ENCODE measurements at places on chromosomes 13 and 19.

DNA sequence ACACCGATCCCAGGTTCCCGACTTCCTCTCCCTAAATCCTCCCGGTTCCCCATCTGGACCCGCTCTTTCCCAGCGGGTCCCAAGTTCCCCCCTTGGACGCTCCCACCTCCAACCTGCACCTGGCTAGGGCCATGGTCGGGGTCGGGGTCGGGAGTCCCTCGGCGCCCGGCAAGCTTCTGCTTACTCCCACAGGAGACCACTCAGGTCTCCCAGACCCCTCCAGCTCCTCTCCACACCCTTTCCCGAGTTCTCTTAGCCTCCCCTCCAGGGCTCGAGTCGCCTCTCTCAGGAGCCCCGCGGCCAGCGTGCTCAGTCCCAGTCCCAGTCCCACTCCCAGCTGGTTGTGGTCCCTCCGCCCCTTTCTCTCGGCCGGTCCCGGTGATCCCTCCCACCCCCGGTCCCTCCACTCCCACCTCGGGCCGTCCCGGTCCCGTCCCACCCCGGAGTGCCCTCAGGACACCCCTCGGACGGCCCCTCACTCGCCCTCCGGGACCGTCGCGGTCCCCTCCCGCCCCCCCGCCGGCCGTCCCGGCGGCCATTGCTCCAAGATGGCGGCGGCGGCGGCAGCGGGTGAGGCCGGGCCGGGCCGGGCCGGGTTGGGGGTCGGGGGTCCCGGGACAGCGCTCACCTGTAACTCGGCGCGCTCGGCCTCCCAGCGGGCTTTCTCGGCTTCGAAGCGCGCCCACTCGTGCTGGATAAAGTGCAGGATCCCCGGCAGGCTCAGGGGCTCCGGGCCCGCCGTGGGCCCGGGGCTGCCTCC is at the start of gene FKRP:
FKRP (plus strand) TSS at position 537 of the 760 bp plus-strand sequence. CDS start 9,394 bp downstream, outside the sequence.
- H3K4me1 ChIP-seq: peaks cover 27% of the 10 kb centered on the region
- H3K27ac ChIP-seq: peak within 1 kb of the TSS; percentile 65
- H3K27me3 ChIP-seq: no peaks in the 10 kb centered on the region

GRCh38 chr19:5154129-5154798 is 185.4 kb downstream of the KDM4B start:
- H3K27ac ChIP-seq: peak overlapping the region; percentile 20
- H3K27me3 ChIP-seq: no peaks in the 10 kb centered on the region
- no peak for DNase-seq
- no peak overlapping the region for H3K4me3 ChIP-seq

DNA sequence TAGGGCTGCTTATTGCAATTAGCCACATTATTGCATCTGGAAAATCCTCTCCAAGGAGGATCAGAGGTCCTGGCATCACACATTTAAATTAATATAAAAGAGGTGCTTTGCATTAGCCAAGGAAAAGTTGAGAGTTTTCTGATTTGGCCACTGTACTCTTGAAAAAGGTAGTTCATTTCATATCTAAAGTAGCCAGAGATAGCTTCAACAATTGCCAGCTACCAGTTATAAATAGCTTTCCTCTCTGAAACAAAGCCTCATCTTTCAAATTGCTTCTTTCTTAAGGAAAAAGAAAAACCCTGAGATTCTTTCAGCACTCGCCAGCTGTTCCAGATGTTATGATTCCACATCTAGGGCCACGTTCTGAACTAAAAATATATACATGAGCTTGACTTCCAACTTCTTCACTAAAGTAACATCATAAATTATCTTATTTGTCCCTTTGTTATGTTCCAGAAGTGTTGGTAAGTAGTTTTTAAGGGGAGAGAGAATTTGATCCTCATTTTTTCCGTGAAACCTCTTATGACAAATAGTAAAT is 69.6 kb downstream of the ERCC5 start:
- no peaks in the 10 kb centered on the region for H3K27me3 ChIP-seq
- H3K4me3 ChIP-seq: no peak overlapping the region
- peaks cover 6% of the 10 kb centered on the region for H3K4me1 ChIP-seq
- H3K36me3 ChIP-seq: no peaks in the 10 kb centered on the region

- peaks cover 39% of the 10 kb centered on the region for H3K4me1 ChIP-seq
- peak overlapping the region; percentile 20 for H3K27ac ChIP-seq
- peaks cover 20% of the 10 kb centered on the region for H3K36me3 ChIP-seq
- H3K27me3 ChIP-seq: peaks cover 14% of the 10 kb centered on the region
- DNase-seq: no peak
Observed at GRCh38 chr19:50717026-50717723, 2.4 kb downstream of the SHANK1 start.

- H3K4me3 ChIP-seq: no peak overlapping the region
- peaks cover 42% of the 10 kb centered on the region for H3K4me1 ChIP-seq
- H3K27ac ChIP-seq: no peak overlapping the region
- DNase-seq: no peak
- H3K36me3 ChIP-seq: peaks cover 8% of the 10 kb centered on the region
Observed at GRCh38 chr13:113841353-113841650, 22.6 kb downstream of the GAS6 start.

- no peak overlapping the region for H3K4me3 ChIP-seq
- no peak overlapping the region for H3K27ac ChIP-seq
- no peaks in the 10 kb centered on the region for H3K27me3 ChIP-seq
- no peak for DNase-seq
- H3K36me3 ChIP-seq: peaks cover 45% of the 10 kb centered on the region
Observed at GRCh38 chr19:42199440-42200115, 17.9 kb downstream of the DEDD2 start.

DNA sequence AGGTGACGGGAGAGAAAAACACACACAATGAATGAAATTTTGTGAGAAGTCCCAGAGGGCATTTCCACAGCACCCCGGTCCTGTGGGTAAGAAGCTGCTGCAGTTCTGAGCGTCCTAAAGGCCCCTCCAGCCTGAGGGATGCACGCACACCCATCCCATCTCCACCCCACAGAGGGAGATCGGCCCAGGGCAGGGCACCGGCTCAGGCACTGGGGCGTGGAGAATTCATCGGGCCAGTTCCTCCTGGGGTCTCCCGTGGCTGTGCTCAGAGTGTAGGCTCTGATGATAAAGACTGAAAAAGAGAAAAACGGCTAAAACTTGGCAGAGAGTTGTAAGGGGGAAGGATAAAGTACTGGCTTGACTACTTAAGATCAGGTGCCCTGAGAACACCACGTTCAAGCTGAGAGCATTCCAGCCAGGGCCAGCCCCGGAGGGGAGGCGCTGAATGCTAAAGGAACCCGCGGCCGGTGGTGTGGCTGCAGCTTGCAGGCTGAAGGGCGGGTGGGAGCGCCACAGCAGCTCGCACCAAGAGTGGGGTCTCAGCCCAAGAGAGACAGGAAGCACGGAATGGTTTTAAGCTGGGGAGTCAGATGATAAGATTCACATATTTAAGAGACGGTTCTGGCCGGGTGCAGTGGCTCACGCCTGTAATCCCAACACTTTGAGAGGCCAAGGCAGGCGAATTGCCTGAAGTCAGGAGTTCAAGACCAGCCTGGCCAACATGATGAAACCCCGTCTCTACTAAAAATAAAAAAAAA is 121.9 kb upstream of the SPACA7 start:
- H3K27ac ChIP-seq: no peak overlapping the region
- peaks cover 6% of the 10 kb centered on the region for H3K27me3 ChIP-seq
- DNase-seq: no peak
- no peaks in the 10 kb centered on the region for H3K36me3 ChIP-seq
- H3K4me3 ChIP-seq: no peak overlapping the region

GRCh38 chr13:105153611-105154010 is 1381.9 kb downstream of the EFNB2 start:
- H3K36me3 ChIP-seq: no peaks in the 10 kb centered on the region
- no peak overlapping the region for H3K4me3 ChIP-seq
- H3K27ac ChIP-seq: no peak overlapping the region
- no peaks in the 10 kb centered on the region for H3K4me1 ChIP-seq

- peaks cover 7% of the 10 kb centered on the region for H3K4me1 ChIP-seq
- no peak for DNase-seq
- H3K4me3 ChIP-seq: no peak overlapping the region
- no peaks in the 10 kb centered on the region for H3K27me3 ChIP-seq
- no peak overlapping the region for H3K27ac ChIP-seq
Observed at GRCh38 chr13:111347438-111347837, 27.0 kb downstream of the TEX29 start.

DNA sequence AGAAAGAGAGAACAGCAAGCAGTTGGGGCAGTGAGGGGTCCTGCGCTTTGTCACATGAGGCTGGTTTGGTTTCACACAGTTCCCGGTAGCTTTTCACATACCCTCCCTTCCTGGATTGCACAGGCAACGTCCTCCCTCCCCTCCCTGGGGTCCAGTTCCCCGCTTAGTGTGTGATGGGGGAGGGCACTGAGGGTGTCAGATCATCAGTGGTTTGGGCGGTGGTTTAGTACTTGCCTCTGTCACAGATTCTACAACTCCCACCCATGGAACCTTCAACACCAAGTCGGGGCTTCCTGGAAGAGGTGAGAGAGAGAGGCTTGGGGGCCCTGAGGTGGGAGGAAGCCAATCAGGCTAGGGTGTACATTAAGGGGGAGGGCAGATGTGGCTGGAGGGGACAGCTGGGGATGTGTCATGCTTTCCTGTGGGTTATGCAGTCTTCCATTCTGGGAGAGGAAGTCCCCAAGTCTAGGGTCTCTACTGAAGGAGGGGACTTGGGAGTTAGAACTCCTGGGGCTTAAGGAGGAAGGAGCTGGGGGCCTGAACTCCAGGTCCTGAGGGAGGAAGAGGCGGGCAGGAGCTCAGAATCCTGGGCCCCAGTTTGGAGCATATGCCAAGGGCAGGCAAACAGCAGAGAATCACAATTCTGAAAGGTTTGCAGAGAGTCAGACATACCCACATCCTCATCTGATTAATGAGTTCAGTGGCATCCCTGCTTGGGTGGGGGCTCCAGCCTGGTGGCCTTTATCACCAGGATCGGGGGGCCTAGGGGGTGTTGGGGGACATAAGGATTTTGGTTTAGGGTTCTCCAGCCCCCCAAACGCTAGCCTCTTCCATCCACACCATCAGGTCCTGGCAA is at the start of gene NKG7:
NKG7 (minus strand) TSS at position 6 of the 856 bp plus-strand sequence. CDS start 119 bp downstream, outside the sequence.
- H3K4me3 ChIP-seq: no peak within 1 kb of the TSS
- no peak within 1 kb of the TSS for H3K27ac ChIP-seq
- H3K27me3 ChIP-seq: no peaks in the 10 kb centered on the region
- peaks cover 10% of the 10 kb centered on the region for H3K4me1 ChIP-seq
- H3K36me3 ChIP-seq: no peaks in the 10 kb centered on the region
- no peak for DNase-seq

GRCh38 chr19:1214862-1215731 is 9.5 kb downstream of the STK11 start:
- peaks cover 83% of the 10 kb centered on the region for H3K4me1 ChIP-seq
- no peak overlapping the region for H3K4me3 ChIP-seq
- no peaks in the 10 kb centered on the region for H3K27me3 ChIP-seq
- peaks cover 25% of the 10 kb centered on the region for H3K36me3 ChIP-seq
- no peak for DNase-seq
- peak overlapping the region; percentile 87 for H3K27ac ChIP-seq

DNA sequence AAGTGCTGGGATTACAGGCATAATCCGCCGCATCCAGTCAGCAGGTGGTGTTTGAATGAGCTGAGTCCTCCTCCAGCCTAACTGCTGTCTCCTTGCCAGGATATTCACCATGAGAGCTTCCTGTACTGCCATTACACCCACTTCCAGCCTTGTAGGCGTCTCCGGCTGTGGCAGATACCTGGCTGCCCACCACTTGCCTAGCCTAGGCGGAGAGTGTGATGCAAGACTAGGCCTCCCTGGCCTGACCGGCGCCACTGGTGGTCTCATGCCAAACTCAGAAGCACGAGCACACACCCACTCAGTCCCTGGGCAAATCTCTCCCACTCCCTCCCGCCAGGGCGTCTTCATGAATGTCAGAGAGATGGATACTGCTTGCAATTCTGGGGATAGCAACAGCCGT is 16.6 kb downstream of the IL12RB1 start:
- no peak for DNase-seq
- no peaks in the 10 kb centered on the region for H3K36me3 ChIP-seq
- H3K4me3 ChIP-seq: no peak overlapping the region
- peaks cover 7% of the 10 kb centered on the region for H3K27me3 ChIP-seq
- H3K4me1 ChIP-seq: no peaks in the 10 kb centered on the region

DNA sequence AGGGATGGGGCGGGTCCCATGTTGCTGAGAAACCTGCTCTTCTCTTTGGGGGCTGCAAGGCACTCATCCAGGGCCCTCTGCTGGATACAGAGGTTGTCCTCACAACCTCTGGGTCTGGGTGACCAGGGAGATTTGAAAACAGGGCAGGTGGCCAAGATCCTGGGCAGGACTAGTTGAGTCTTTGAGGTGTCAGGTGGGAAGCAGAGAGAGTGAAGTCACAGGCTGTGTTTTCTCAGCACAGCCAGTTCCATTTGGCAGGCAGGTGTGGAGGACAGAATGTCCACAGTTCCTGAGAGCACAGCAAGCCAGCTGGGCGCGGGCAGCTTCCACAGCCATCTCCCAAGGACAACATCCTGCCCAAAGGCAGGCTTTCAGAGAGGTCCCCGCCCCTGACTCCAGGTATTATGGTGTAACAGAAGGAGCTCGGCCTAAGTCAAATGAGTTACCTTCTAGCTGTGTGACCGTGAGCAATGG is 118.8 kb downstream of the NUFIP1 start:
- DNase-seq: no peak
- H3K4me1 ChIP-seq: peaks cover 3% of the 10 kb centered on the region
- no peak overlapping the region for H3K27ac ChIP-seq
- H3K36me3 ChIP-seq: no peaks in the 10 kb centered on the region

DNA sequence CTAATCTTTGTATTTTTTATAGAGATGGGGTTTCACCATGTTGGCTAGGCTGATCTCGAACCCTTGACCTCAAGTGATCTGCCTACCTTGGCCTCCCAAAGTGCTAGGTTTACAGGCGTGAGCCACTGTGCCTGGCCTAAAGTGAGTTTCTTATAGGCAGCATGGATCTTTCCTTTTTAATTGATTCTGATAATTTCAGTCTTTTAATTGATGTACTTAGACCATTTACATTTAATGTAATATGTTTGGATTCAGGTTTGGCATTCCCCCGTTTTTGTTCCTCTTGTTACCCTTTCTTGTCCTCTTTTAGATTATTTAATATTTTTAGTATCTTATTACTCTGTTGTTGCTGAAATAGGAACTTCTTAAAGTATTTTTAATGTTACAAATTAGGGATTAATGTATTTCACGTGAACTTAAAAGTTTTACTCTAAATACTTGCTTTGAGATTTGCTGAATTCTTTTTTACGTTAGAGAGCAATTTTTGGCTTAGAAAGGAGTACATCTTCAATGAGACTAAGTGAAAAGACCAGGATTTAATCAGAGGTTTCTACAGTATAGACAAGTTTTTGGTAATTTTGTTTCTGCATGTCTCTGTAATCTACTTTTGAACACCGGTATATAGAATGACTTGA is 50.3 kb downstream of the URI1 start:
- H3K4me3 ChIP-seq: no peak overlapping the region
- no peaks in the 10 kb centered on the region for H3K4me1 ChIP-seq
- no peaks in the 10 kb centered on the region for H3K27me3 ChIP-seq
- no peak for DNase-seq

DNA sequence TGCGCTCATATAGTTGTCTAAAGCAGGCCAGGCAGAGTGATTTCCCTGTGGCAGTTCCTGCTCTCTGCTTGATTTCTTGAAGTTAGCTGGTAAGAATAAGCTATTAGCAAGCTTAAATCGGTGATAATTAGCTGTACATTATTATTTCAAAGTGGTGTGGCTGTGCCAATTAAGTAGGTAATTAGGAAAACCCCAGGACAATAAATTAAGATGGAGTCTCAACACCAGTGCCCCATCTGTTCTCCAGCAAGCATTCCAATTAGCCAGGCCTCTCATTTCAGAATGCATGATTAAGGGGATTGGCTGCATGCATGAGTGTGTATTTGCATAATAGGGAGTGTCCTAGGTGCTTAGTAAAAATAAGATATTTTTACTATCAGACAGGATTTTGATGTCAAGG is 342.3 kb downstream of the GPC5 start:
- DNase-seq: no peak
- no peaks in the 10 kb centered on the region for H3K4me1 ChIP-seq
- H3K36me3 ChIP-seq: no peaks in the 10 kb centered on the region
- no peak overlapping the region for H3K27ac ChIP-seq
- no peaks in the 10 kb centered on the region for H3K27me3 ChIP-seq

All from muscle of leg (tissue), 16 donors.